ENCODE measurements at places on chromosomes 2 and 18.

GRCh38 chr18:80197528-80197927, 49.8 kb downstream of the PARD6G start:
- no peak for DNase-seq

- no peak for DNase-seq
Observed at GRCh38 chr2:134108113-134108512, 145.8 kb upstream of the MGAT5 start.

- no peak for DNase-seq
Observed at GRCh38 chr2:151819920-151820319, 8.3 kb downstream of the ARL5A start.

GRCh38 chr2:45987856-45988255, 309.4 kb upstream of the EPAS1 start:
- DNase-seq = no peak

DNA sequence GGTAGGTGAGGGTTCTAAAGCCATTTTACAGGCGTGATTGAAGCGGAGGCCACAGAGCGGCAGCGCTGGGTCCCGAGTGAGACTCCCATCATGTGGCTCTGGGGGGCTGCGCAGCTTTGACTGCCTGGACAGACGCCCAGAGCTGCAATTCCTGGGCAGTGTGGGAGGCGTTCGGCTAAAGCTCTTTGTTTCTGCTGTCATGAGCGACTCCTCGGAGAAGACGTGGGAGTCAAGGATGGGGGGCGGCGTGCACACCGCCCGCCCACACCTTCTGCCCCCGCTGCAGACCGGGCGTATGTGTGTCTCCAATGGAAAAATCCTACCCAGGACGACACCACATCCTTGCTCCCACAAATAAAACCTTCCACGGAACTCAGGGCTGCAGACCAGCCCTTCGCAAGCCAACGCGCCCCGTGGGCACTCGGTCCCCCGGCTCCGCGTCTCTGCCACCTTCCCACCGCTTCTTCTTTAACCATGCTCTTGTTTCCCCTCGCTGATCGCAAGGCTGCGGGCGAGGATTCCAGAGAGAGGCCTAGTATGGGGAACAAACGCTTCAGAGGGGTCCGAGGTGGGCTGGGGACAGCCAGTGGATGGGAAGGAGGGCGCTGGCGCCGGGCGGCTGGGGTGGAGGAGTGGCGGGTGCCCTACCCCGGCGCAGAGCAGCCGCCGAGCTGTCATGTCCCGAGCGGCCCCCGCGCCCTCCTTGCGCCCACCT, 680 bp upstream of the LBH start:
- peak; percentile 37 for DNase-seq

- no peak for DNase-seq
Observed at GRCh38 chr2:26850000-26850431, 2.1 kb downstream of the DPYSL5 start.

GRCh38 chr2:130380096-130380934, 24.5 kb downstream of the PTPN18 start:
- DNase-seq = no peak

DNA sequence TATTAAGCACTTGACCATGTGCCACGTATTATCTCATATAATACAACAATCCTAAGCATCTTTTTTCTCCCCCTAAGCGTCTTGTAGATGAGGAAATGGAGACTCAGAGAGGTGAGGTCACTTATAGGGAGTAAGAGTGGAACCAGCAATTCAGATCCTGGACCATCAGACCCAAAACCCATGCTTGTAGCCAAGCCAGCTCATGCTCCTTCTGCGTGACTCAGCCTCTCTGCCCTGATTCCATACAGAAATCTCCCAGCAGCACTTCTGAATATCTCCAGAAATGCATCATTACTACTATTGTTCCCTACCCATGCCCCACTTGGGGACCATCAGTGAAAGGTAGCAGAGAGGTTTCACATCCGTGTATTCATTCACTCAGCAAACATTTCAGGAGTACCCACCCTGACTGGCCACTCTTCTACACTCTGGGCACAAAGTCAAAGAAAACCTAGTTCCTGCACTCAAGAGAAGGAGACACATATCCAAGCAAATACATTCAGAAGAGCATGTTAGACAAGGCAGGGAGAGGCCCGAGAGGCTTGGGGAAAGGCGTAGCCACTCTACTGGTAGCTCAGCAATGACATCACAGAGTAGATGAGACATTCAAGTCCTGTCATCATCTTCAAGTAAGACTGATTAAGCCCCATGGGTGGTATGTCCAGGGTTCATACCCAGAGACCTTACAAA, 141.9 kb downstream of the MTCL1 start:
- no peak for DNase-seq

DNA sequence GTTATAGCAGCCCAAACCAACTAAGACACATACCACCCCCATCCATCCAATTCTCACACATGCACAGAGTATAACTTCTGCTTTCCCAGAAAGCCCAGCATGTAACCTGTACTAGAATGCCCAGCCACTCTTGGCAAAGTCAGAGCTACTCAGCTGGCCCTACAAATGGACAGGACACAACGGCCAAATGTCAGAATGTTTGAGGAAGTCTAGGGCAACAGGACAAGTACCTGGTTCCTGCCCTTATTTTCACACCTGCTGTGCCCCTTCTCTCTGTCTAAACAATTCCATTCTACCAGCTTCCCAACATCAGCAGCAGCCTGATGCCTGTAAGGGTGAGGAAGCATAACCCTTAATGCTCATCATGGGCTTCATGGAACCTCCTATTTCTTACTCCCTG, 15.1 kb upstream of the BZW1 start:
- DNase-seq = no peak

DNA sequence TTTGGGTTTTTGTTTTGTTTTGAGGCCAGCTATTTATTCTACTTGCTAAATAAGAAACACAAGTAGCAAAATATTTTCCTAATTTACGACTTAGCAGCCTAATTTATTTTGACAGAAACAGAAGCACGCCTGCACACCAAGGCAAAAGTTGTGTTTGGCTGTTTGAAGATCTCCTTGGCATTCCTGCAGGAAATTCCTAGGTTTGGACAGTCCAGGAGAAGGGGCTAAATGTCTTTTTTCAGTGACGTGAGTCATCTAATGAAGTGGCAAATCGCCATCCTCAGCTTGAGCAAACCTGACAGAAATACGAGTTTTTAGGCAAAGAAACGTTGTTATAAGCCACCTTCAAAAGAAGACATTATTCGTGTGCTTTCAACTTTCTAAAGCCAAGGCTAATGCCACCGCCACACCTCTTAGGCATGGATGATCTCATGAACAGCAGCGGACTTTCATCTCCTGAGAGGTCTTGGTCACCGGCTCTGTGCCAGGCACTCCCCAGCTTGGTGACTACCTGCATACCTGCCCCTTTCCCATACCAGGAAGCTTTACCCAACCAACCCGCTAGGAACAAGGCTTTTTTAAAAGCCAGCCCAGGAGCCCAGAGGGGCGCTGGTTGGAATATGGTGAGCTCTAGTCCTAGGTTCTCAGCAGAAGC, 30.9 kb downstream of the STK39 start:
- DNase-seq = no peak

GRCh38 chr2:137964066-137964858, at the start of gene HNMT:
Gene HNMT, plus strand, starts transcription at chr2:137964473. Its CDS starts 19 bp downstream, at chr2:137964492.
- DNase-seq = peak; percentile 45

DNA sequence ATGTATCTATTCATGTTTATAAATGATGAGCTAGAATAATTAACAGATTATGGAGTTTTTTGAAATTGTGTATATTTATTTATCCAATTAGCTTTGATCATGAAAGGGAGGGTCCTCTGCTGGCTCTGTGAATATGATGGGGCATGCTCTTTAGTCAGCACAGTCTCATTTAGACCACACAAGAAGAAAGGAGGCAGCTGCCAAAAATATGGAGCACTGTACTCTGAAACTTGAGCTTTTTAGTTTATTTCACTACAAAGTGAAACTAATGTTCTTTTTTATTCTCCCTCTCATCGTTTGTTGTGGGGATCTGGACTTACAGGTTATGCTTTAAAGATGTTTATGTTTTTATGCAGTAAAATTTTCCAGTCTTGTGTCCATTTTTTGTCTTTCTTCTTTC, 266.9 kb upstream of the GULP1 start:
- DNase-seq = no peak

DNA sequence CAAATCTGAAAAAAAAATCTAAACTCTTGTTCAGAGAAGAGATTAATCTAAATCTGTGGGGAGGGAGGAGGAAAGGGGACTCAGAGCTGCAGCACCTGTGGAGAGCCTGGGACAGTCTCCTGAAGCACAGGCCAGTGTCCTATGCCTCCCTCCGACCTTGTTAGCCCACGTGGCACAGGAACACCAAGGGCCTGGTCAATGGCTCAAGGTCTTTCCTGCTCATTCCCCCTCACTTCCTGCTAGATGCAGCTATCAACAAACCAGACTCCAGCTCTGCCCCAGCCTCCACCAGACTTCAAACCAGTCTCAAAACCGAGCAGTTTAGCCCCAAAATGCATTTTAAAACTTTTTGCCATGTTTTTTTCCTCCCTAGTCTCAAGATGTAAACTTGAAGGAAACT, 20.1 kb upstream of the SULT1C3 start:
- DNase-seq = no peak

- peak; percentile 12 for DNase-seq
Observed at GRCh38 chr2:159617646-159618045, 1.3 kb upstream of the BAZ2B start.

DNA sequence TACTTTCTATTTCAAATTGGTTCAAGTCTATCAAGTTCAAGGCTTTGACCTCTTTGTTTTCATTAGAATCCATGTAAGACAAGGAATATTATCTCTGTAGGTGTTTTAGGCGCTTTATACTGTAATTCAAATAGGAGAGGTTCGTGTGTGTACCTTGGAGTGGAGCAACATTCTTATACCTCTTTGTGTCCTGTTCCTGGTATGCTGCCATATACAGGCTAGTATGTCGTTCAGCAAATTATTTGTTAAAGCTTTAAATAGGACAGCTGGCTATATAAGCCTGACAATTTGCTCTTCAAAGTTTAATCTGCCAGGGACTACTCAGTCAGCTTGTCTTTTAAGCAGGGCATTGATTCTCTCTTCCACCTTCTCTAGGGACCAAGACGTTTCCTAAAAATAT, 31.1 kb upstream of the SPAG16 start:
- DNase-seq = no peak

DNA sequence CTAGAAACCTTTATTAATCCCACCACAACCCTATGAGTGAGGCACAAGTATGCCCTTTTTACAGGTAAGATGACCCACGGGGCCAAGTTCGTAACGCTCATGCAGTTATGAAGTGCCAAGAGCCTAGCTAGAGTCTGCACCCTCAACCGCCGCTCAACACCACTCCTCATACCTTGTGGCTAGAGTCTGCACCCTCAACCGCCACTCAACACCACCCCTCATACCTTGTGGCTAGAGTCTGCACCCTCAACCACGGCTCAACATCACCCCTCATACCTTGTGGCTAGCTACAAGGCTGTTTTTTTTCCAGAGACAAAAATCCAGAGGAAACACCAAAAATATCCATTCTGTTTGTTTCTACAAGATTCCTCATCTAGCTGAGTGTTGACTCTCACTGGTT, 4.6 kb downstream of the TXNL4A start:
- no peak for DNase-seq

DNA sequence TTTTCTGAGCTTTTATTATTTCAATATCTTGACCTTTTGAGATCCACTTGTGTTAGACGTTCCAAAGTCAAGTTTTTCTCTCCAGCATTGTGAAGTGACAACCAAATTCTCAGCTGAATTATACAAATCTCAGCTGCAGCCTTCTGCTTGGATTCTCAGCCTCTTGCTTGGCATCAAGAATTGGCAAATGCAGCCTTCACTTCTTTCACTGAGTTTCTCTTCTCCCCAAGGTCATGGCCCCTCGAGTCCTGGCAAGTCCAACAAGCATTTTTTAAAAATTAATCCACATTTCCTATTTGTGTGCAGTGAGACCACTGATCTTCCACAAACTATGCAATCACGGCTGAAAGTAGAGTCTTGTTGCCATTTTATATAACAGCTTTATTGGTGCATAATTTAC, 23.4 kb upstream of the SMIM21 start:
- no peak for DNase-seq

DNA sequence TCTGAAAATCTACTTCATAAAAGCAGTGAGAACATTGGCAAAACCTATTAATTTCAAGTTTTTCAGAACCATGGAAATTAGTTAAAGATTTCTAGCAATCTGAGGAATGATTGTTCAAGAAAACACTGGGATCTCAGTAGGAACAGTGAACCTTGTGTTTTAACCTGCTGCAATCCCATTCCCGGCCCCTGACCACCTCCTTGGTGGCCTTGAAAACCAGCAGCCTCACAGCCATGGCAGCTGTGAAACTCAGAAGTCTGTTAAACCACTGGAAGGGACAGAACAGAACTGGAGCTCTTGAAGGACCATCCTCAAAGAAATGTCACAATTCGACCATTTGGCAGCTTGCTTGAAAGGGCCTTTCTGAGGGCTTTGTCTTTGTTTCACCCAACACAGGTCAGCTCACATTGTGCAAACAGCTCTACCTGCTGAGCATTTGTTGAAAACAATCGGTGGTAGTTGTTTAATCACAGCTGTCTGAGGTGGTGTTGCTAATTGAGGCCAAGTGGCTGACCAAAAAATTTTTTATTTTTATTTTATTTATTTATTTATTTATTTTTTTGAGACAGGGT, 25.8 kb downstream of the NEDD4L start:
- DNase-seq = no peak

- DNase-seq = no peak
Observed at GRCh38 chr2:127826047-127826446, 15.1 kb upstream of the WDR33 start.

DNA sequence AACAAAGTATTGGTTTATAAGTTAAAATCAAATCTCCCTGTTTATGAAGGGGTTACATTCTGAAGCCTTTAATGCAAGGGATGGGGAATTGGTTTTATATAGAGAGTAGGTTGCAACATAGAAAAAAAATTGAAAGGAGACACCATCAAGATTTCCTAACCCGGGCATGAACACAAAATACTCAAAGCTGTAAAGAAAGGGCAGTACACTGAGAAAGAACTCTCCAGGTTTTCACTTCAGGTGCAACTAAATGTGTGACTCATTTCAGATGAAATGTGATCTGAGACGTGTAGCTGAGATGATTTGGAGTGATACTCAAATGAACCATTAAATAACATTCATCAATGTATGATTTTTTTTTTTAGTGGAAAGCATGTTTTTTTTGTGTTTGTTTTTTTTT, 43.6 kb downstream of the SANBR start:
- DNase-seq = no peak

DNA sequence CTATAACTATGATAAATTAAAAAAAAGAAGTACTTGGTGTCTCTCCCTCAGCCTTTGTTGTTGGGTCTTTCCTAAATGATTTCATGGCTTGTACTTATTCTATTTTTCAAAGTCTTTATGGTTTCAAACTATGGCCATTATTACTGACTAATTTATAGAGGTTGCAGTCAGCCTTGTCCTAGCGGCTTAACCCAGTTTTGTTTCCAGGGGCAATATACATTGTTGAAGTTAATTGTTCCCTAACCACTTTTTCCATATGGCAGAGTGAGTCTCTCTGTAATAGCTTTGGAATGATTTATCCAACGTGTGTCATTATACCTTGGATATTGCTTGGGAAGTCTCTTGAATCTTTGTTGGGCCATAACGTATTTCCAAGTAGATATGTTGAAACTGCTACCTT, 408.8 kb downstream of the HRH4 start:
- DNase-seq = no peak

- DNase-seq = peak; percentile 72
Observed at GRCh38 chr2:56191617-56192016, 7.8 kb downstream of the CCDC85A start.

Data from urothelium cell line (cell line).